ENCODE measurements at places on chromosomes 4 and X. TPM values are rescaled to one million over a fixed set of nuclear protein-coding genes. Genes with fewer than 3 reads are reported as not detected.
A peak's percentile ranks its signal among the peaks of the same experiment; 100 is the strongest.

The FGF5 gene
- 2.2 TPM for total RNA-seq

The UNC5C gene
- 3.4 TPM for total RNA-seq

The NPNT gene
- total RNA-seq = 0.29 TPM

The FGF16 gene
- not detected for total RNA-seq

- peak; percentile 91 for ATAC-seq
Measured at GRCh38 chrX:20252381-20253231, 14.1 kb downstream of the RPS6KA3 start.

- peak; percentile 54 for ATAC-seq
Measured at GRCh38 chrX:18348047-18348446, 6.4 kb downstream of the SCML2 start.

DNA sequence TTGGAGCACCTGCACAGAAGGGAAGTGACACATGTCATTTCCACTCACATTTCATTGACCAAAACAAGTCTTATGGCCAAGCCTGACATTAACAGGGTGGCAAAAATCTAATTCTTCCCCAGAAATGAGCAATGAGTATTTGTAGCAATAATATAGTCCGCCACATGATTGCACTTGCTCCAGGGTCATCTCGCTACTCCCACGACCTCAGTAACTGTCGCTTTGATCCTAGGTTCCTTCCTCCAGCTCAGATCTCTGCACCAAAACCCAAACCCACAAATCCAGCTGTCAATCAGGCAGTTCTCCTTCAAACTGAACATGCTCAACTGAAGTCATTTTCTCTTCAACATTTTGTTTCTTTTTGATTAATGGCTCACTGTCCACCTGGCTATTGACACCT, 25.2 kb upstream of the PTTG2 start:
- no peak for ATAC-seq

DNA sequence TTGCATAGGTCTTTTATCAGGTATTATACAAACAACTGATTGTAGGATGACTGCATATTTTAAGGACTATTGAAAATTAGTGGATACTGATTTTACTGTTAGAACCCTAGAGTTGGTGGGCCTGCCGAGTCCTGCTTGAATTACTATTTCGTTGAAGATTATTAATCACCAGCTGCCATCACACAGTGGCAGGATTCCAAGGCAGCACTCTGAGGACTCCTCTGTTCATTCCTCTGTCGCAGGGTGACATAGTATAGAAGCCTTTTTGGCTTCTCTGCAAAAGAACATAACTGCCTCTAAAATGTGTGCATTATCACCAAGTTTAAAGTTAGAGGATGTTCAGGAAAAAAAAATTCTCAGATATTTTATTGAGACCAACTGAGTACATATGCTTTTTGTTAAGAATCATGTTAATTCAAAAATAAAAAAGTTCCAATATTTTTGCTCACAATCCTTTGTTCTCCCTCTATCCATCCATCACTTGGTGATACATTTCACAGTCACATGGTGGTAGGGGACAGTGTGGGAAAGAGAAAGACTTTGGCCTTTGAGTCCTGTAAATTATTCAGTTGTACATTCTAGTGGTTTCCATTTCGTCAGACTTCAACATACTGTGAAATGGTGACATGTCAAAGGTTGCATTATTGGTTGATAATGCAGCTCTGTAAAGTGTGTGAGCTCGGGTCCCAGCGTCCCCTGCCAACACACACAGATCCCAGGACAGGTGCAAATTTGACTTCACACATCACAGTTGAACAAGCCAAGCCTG, 332.5 kb downstream of the GRID2 start:
- peak; percentile 94 for ATAC-seq

DNA sequence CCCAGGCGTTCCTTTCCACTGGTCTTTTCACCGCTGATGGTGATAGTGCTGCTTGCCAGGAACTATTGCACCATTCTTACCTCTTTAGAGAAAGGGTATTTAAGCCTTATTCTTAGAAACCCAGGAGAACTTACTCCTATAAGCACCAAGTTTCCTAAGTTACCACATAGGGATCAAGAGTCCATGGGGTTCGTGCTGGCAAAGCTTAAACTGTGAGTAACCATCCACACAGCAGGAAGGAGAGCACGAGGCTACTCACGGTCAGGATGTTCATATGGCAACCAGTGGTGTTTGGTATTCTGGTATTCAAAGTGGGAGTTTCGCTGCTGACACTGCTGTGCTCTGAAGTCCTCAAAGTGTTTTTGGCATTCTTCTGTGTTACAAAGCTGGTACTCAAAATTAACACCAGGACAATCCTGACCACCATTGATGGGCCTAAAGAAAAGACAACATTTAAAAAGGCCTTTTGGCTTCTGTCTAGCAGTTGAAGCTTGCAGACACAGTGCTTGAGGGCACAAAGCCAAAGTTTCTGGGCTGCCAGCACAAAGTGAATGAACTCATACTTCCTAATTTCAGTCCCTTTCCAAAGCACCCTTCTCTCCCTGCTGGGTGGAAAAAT, 256.9 kb downstream of the ADAMTS3 start:
- peak; percentile 98 for ATAC-seq

GRCh38 chr4:3880615-3881120, 114.5 kb downstream of the ADRA2C start:
- peak; percentile 96 for ATAC-seq
